HS-27A (cell line): ENCODE measurements at places on chromosomes 4 and X.

GRCh38 chr4:128298146-128298758 is 10.6 kb upstream of the PGRMC2 start:
- DNase-seq: no peak

GRCh38 chr4:134780244-134780643 is 578.7 kb upstream of the PABPC4L start:
- DNase-seq: no peak

- DNase-seq: no peak
These were observed 189.9 kb downstream of the NKX6-1 start for GRCh38 chr4:84309191-84309590.

- no peak for DNase-seq
These were observed 80.4 kb downstream of the WFS1 start for GRCh38 chr4:6349896-6350603.

GRCh38 chr4:118350961-118351360 is 1.8 kb downstream of the PRSS12 start:
- no peak for DNase-seq

DNA sequence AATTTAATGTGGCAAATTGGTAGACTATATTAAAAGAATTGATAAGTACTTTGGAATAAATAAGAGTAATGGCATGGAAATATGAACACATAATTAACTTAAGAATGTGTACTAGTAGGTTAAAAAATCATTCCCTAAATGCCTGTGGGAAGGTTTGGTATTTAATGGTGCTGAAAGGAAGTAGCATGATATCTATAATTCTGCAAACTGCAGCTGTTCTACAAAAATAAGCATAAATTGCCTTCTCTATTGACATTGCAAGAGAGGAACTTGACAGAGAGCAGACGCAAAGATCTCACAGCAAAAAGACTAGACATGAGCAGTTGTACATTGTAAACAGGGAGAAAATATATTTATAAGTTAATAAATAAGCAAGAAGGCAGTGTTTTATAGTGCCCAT is 752.5 kb upstream of the PCDH10 start:
- DNase-seq: no peak

DNA sequence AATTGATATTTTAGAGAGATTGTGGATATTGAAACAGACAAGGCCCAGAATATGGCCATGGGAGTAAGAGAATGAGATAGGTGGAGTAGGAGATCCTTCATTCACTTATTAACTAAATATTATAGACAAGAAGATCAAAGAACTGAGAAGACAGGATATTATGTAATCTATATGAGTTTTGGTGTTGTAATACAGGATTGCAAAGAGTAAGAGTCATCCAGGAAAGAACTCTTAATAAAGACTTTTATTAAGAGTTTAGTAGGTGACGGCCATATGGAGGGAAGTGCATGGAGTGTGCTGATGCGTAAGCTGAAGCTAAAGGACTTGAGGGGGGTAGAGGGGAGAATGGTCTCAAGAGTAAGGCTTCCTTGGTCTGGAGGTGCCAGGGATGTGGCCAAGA is 153.7 kb downstream of the VEGFC start:
- no peak for DNase-seq

DNA sequence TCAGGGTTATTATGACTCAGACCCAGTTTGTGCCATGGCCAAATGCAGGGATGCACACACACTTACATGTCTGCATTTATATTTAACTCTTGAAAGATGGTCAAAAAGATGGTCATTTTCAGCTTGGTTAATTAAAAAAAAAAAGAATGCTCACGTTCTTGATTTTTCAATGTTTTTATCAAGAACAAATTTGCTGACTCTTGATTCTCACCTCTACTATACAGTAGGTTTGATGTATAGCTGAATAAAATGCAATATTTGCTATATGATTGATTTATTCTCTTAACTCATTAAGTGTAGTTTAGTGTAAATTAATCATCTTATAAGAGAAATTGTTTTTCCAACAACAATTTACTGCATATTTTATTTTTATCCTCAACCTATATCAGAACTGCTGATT is 160.4 kb downstream of the SLIT2 start:
- no peak for DNase-seq

DNA sequence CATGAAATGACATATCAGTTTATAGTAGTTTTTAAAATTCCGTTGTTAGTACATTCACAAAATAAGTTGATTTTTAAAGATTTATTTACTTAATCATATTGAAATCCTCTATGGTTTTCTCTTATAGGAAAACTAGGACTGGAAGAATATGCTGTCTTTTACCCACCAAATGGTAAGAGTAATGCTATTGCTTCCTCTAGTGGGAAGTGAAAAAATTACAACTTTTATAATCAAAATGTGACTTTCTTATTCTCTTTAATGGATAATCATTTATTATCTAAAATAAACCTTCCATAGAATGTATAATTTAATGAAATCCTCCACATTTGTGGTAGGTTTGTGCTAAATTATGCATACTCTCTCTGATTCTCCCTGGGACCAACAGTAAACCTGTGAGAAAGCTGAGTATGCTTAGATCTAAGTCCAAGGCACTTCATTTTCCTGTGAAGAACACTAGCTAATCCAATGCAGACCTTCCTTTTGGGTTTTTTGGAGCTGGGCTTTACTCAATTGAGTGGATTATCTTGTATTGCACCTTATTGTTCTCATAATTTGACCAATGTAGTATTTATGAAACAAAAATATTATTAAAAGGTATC is 136.2 kb downstream of the TBC1D19 start:
- DNase-seq: no peak

DNA sequence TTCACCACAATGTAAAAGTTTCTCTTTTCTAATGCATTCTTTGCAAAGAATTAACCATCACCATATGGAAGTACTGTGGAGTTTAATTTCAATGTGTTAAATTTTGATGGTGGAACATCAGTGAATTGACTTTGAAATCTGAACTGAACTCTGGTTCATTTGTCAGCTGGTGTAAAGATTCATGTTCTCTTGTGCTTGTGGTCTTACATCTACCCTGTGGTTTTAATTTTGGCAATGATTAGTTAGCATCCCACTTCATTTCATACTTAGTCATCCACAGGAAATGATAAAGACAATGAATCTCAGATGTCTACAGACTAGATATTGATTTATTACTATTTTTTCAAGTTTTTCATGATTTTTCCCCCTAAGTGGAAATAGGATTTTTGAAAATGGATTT is 77.8 kb downstream of the GRID2 start:
- DNase-seq: no peak

DNA sequence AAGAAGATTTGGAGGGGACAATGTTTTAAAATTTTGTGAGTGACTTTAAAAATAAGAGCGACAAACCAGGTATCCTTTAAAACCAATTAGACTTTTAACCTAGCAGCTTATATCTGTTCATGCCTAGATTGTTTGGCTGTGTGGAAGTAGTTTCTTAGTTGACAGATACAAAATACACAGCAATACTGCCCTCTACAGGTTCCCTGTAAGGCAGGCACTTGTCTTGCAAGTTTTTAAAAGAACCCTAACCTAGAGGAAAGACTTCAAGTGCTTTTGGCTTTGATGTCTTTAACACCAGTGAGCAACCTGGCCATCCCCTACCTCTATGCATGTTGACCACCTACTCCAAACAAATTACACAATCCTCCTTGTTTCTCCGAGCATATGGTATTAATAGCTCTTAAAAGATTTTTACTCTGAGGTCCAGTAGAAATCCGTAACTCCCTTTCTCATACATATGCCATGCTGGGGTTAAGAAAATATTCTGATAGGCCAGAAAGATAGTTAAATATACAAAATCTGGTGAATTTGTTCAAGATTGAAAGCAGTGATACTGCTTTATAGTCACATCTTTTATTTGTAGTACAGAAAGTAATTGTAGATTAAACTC is 273.0 kb downstream of the ARHGAP24 start:
- DNase-seq: no peak

- DNase-seq: no peak
These were observed 73.3 kb downstream of the SHOX start for GRCh38 chrX:703866-704265.

GRCh38 chr4:915041-915474 is 17.1 kb downstream of the GAK start:
- no peak for DNase-seq

DNA sequence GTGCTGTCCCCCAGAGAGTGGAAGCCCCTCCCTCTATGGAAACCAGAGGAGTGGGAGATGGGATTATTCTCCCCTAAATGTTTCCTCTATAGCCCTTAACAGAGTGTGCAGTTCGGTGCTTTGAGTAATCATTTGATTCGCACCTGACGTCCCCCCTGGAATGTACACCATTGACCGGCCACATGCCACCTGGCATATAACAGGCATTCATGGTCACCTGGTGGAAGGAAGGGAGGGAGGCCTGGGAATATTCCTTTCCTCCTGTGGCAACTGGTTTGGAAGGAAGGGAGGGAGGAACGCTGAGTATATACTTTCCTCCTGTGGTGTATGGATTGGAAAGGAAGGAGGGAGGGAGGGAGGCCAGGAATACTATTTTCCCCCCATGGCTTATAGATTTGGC is 77.2 kb downstream of the CRMP1 start:
- no peak for DNase-seq

GRCh38 chr4:88244816-88245579 is 39.4 kb downstream of the PPM1K start:
- no peak for DNase-seq

DNA sequence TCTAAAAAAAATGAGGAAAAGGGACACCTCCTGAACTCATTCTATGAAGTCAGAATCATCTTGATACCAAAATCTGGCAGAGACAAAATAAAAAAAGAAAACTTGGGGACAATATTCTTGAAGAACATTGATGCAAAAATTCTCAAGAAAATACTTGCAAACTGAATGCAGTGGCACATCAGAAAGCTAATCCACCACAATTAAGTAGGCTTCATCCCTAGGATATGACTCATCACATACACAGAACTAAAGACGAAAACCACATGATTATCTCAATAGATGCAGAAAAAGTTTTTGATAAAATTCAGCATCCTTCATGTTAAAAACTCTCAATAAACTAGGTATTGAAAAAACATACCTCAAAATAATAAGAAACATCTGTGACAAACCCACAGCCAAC is 98.3 kb downstream of the FAM47B start:
- DNase-seq: no peak

- no peak for DNase-seq
These were observed 1360.0 kb downstream of the TECRL start for GRCh38 chr4:63049278-63049677.

DNA sequence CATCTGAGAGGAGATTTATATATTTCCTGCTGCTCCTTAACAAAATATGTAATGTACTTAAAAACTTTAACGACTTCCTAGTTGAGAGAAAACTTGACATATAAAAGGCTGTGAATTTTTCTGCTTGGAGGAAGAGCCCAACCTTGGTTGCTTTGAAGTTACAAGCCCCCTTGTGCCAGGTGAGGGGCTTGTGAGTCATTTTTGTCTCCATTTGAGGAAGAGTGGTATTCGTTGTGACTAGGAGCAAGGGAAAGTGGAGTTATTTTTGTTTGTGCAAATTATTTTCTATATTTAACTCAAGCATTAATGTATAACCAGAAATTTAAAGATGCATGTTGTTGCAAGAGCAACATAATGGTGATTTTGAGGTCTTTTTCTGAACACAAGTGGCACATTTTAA is 99.0 kb upstream of the DDX3X start:
- no peak for DNase-seq

DNA sequence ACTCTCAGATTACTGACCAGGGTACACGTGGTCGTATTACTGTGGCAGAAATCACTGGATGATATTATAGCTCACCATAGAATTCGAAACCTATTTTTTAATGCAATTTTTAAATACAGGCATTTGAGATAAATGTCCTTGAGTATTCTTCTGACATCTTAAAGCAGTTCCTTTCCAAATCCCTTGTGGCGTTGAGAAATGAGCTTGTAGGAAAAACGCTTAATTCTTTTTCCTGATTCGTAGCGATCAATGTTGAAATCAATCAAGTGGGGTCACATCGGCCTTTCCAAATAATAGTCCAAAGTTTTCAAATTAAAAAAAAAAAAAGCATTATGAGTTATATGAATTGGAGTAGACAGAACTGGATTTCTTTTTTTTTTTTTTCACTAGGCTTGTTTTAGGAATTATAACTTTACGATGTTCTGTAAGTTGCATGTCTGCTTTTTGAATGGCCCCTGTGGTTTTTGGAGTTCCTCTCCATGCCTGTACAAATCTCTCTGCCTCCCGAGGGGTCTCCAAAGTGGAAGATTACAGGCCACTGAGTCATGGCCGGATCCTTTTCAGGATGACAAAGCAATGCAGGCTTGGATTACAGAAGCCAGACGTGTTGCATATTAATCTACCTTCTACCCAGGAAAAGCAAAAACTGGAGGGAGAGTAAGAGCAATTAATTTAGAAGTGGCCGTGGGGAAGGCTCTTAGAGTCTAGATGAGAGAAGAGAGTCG is 226.1 kb downstream of the SHOX start:
- no peak for DNase-seq

DNA sequence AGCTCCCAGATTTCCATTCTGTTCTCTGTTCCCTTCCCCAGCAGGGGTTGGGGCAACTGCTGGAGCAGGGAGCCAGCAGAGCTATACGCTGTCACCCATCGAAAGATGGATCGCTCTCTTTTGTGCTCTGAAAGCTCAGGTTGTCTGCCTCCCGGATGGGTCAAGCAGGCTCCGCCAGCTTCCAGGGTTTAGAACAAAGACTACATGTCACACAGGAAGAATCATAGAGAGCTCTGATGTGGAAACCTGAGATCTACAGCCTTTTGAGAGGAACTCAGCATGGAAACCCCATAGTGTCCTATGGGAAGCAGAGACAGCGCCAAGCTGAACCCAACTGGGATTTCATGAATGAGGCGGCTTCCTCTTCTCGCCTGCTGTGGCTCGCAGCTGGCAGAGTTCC is 205.4 kb downstream of the HS3ST1 start:
- DNase-seq: no peak

DNA sequence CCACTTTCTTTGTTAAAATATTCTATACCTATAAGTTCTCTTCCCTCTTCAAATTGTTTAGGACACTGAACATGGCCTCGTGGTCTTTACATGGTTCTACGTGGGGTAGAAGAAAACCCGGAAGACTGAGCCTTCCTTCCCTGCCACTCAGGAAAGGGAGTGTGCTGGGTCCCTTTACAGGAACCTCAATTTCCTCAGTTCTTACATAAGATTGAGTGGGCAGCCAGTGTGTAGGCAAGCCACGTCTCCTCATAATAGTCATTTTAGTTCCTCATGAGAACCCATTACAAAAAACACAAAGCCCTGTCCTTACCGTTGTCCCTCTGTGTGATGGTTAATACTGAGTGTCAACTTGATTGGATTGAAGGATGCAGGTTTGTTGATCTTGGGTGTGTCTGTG is 28.7 kb upstream of the SMIM10L2A start:
- no peak for DNase-seq

DNA sequence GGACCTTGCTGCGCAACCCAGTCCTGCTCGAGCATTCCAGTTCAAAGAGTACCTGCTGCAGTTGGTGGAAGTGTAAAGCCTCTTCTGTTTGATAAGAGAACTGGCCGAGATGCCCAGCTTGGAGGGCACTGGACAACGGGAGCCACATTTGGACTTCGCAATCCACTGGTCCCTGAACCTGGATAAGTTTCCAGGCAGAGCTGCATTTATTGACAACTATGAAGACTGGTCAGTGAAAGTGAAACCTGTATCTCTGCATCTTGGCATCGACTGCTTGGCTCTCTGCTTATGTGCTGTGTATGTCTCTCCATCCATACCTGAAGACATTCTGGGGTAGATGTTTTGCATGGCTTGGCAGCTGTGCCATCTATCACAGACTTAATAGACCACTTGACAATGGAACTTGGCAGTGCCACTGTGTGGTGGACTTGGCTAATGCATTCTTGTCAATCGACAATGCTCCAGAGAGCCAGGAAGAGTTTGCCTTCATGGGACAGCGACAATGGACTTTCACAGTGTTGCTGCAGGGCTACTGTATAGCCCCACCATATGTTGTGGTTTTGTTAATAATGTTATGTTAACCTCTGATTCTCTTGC is 43.5 kb upstream of the ZBTB33 start:
- no peak for DNase-seq
